Nucleus accumbens (tissue), 56 donors: ENCODE measurements at places on chromosomes 2 and 18.

DNA sequence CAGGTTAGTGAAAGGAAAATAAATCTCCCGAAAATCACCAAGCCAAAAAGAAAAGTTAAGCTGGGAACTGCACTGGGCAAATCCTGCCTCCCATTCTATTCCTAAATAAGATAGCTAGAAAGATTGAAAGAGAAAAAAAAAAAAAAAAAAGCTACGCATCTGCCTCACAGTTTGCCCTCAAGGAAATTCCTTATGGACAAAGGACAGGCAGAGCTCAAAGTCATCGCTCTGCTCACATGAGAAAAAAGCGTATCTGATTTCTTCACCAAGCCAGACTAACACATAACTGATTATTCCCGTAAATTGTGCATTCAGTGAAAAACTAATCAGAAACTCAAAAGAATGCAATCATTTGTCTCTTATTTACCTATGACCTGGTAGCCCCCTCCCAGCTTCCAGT is 50.0 kb downstream of the PUM2 start:
- DNase-seq: no peak

DNA sequence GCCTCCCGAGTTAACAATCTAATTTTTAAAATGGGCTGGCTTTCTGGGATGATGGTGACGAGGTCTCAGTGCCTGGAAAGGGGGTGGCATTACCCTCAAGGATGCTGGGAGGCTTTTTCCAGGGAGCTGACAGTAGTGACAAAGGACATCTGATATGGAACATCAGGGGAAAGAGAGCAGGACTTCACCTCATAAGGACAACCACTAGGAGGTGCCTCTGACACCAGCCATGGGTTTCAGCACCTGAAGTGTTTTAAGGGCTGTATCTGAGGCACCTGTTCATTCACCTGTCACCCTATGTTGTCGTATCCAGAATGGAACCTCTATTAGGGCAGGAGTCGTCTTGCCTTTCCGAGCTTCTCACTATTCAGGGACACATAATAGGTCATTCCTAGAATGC is 10.8 kb downstream of the IL36B start:
- DNase-seq: no peak

DNA sequence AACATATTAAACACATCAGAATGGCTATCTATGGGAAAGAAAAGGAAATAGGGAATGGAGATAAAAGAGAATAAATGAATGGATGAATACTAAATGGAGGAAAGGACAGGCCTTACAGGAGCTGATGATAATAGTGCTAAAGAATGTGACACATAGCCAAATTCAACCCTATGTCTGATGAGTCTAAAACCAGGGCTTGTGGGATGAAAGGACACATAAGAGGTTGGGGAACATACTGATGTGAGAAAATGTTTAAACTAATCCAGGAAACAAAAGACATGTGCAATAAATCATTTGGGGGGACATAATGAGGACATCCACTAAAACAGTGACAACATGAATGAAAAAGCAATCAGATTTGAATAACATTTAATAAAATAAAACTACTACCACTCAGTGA is 120.0 kb downstream of the DYM start:
- no peak for DNase-seq

- no peak for DNase-seq
These were observed 18.9 kb downstream of the CREG2 start for GRCh38 chr2:101368376-101368775.

DNA sequence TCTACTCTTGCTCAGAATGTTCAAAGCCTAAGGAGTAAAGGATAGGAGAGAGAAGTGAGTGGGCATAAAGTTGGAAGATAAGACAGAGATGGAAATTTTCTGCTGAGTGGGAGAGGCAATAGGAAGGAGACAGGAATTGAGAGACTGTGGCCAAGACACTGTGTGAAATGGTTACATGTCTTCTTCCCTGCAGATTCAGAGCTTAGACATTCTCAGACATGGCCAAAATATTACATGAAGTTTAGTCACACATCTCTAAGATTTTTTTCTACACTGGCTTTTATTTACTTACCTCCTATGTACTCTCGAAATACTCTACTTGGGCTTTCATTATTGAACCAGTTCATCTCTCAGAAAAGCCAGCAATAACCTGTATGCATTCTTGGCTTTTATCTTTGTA is 363.0 kb upstream of the FANCL start:
- DNase-seq: no peak

- peak; percentile 2 for DNase-seq
These were observed 610.4 kb downstream of the ERBB4 start for GRCh38 chr2:211928201-211928600.

GRCh38 chr2:138724327-138724726 is 55.9 kb downstream of the NXPH2 start:
- DNase-seq: no peak

- DNase-seq: no peak
These were observed 24.5 kb downstream of the MC2R start for GRCh38 chr18:13890761-13891361.

GRCh38 chr2:9992427-9993187 is 41.1 kb downstream of the GRHL1 start:
- DNase-seq: no peak

- no peak for DNase-seq
These were observed 451.4 kb downstream of the PID1 start for GRCh38 chr2:228819701-228820100.

DNA sequence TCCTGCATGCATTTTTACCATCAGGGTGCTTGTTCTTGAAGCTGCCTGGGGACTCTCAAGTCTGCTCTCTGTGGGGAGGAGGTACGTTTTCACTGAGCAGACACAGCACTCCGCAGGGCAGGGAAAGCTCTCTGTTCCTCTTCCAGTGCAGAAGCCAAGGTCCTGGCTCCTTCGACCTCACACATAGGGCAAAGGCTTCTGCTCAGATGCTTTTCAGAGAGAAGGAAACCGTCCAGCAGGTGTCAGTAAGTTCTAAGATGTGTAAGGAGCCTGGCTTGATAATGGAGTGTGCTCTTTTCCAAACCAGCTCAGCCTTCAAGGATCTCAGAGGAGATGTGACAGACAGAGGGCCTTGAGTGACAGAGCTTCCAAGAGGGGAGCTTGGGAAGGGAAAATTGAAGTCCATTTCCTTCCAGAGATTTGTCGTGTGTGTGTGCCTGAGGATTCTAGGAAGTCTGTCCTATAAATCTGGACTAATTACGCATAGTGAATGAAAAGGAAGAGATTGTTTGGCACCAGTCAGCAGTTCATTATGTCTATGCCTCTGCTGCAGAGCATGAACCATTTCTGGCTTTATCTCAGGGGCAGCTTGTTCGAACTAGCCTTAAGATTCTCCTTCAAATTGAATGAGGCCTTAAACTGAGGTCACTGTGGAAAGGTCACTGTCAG is 67.3 kb upstream of the UPP2 start:
- no peak for DNase-seq

DNA sequence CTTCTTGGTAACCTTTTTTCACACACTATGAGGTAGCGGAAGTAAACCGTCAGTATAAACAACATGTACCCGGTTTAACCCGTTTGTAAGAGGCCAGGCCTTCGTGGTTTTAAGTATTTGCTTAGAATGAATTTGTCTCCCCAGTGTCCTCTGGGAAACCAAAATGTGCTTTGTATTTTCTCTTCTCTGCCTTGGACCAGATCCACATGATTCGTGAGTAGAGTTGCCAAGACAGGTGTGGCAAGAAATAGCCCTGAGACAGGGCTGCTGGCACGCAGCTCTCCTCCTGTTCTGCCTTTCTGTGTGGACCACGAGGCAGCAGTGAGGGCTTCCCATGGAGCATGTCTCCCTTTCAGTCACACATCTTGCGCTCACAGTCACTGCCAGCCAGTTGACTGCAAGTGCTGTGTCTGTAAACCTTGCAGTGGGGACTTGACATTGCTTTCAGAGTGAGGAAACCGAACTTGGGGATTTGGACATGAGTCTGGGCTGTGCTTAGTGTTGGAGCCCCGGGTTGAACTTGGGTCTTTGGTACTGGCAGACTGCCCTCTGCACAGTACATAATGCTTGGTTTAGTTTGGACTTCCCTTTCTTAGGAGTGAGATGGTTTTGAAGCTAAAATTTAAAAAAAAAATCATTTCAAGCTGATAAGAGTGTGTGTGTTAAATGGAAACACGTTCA is 19.1 kb downstream of the BCL2L11 start:
- no peak for DNase-seq

DNA sequence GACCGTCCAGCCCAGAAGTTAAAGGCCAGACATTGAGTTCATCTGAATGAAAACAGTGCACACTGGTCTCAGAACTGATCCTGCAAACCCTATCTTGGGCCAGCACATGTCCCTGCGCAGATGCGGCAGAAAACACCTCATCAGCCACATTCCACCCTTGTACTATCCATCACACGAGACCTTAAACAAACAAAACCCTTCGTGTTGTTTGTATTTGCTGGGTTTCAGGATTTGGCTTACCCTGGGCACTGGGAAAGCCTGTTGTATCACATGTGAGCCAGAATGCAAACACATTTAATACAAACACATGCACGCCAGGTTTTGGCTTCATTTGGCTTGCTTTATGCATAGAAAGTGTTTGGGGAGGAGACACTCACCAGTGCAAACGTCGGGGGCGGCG is 12.5 kb downstream of the WIPF1 start:
- no peak for DNase-seq
